M059J (cell line): ENCODE measurements at places on chromosomes 2 and 18. TPM values are rescaled to one million over a fixed set of nuclear protein-coding genes. Genes with fewer than 3 reads are reported as not detected.

GRCh38 chr2:229393926-229394325 is 122.8 kb upstream of the PID1 start:
- DNase-seq, result no peak

DNA sequence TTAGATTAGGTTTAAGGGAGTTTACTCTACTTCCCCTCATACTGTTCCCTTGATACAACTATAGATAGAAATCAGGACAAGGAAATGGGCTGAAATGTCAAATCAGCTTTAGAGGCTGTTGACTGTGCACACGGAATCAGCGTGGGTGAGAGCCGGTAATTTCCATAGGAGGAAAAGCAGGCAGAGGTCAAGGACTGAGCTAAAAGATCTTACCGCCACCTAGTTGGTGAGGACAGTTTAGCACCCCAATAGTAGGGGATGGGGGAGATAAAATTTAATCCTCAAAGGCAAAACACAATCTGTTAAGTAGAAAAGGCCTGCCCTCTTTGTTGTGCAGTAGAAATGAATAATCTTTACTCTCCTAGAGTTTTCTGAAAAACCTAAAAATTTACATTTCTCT is 1154.5 kb upstream of the CHAC2 start:
- no peak for DNase-seq

DNA sequence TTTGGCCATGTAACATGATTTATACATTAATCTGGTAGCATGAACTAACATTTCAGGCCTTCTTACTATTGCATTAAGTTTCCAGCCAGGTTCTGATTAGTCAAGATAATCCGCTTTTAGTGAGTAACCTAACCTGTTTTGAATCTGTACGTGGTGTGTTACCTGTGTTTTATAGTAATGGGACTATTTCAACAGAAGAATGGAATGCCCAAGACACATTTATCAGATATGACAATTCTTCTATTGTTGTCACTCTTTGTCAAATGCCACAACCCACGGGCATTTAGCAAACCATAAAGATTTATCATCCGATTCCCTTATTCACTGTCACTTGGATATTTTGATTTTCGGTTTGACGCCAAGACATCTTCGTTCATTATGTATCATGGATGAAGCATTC is 117.9 kb downstream of the ETAA1 start:
- DNase-seq, result no peak

IL1R1 gene
- 7.9 and 12.4 TPM in 2 replicates for total RNA-seq

CCDC74B gene
- total RNA-seq, result 4.2 and 5.8 TPM in 2 replicates

- peak; percentile 92 for DNase-seq
Observed at GRCh38 chr2:227862741-227863588, 8.5 kb upstream of the DAW1 start.

- peak; percentile 95 for DNase-seq
Observed at GRCh38 chr18:62863579-62864001, 148.2 kb downstream of the PHLPP1 start.

DNA sequence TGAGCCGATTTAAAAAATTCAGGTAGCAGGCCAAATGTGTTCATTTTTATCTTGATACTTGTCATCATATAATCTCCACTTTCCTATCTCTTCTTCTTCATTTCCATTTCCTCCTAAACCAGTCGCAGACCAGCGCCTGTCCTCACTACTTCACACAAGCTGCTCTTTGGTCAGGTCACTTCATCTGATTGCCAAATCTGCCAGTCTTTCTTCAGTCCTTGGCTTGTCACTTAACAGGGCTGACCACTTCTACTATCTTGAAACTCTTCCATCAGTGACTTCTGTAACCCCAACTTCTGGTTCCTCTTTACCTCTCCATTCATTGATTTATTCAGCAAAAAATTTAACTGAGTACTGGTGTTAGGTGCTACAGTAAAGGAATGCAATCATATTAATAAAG is 18.0 kb upstream of the SPRED2 start:
- no peak for DNase-seq
